ENCODE measurements at places on chromosomes 5 and 9. TPM values are rescaled to one million over a fixed set of nuclear protein-coding genes. Genes with fewer than 3 reads are reported as not detected.

The CPEB4 gene
- total RNA-seq, result 110 TPM

DNA sequence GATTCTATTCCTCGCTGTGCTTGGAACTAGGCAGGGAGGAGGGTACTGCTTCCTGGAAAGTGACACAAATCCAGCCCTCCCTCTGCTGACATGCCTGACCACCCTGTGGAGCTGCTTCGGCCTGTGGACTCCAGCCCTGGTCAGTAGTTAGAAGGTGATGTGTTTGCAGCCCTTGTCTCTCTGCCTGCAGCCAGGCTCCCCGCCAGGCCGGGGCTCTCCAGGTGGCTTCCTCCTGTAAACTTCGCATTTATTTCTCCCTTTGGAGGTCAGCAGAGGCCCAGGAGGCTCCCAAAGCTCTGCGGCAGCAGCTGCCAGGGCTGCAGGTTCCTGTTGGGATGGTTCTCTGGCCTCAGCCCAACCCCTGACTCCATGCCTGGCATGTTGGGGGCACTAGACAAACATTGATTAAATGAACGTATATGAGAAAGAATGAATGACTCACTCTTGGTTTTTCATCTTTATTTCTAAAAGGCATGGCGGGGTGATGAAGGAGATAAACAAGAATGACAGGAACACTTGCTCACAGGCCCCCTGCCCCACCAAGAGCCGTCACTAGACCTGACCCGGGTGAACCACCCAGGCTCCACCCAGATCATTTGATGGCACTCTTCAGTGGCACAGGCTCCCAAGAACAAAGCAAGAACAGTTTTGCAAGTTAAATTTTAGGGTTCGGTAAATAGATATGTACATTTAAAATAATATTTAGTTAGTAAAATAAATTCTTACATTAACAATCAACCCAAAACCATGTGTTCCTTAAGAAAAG lies 8.4 kb upstream of the IRX2 start:
- no peak for DNase-seq

GRCh38 chr9:129716091-129716490 lies 36.8 kb downstream of the PTGES start:
- DNase-seq, result no peak

GRCh38 chr5:169341556-169341955 lies 40.6 kb upstream of the SLIT3 start:
- no peak for DNase-seq

The IRX1 gene
- 25.4 TPM for total RNA-seq

DNA sequence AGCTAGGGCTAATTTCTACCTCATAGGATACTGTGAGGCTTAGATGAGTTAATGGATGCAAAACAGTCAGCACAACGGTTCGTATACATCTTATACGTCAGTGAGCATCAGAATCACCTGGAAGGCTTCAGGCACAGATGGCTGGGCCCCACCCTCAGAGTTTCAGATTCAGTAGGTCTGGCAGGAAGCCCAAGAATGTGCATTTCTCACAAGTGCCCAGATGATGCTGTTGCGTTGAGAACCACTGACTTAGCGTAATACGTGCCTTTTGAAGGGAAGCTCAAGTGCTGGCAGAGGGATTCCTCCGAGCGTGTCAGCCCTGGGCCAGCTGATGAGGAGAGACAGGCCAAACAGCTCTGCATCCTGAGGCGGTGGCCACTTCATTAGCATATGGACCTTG lies 117.1 kb upstream of the WWC1 start:
- DNase-seq, result no peak

GRCh38 chr5:30100929-30101328 lies 1092.6 kb upstream of the CDH6 start:
- no peak for DNase-seq

- no peak for DNase-seq
Observed at GRCh38 chr5:103522586-103522985, 40.0 kb downstream of the NUDT12 start.

The GNA14 gene
- 9.0 TPM for total RNA-seq

The TOR4A gene
- 0.91 TPM for total RNA-seq

GRCh38 chr9:88391921-88392320 lies 3.7 kb downstream of the SPIN1 start:
- no peak for DNase-seq

DNA sequence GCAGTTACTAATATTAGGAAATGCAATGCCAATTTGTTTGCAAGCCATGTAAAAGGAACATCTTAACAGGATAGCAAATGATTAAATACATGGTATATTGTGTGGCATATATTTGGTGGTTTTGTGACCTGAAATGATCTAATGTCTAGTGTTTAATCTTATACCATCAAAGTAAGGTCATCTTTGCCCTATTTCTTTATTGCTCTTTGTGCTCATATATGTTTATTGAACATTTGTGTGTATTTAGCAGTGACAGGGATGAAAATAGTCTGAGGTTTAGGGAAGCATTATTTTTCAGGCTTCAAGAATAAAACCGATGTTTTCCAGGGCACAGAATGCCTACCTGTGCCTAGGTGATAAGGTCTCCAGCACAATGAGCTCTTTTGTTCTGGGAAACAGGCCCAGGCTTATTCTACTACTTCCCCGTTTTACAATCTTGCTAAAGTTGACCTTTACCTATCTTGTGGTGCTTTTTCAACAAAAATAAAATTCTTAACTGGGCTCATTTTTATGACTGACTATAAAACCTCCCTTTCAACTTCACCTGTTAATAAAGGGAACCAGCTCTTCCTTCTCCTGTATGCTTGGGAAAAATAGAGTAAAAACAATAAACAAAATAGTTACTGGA lies 105.6 kb upstream of the ANKH start:
- DNase-seq, result no peak

The NREP gene
- total RNA-seq, result 717 TPM

- DNase-seq, result no peak
Observed at GRCh38 chr5:150345716-150346115, 11.8 kb upstream of the TCOF1 start.

The SLC4A9 gene
- 0.45 TPM for total RNA-seq

DNA sequence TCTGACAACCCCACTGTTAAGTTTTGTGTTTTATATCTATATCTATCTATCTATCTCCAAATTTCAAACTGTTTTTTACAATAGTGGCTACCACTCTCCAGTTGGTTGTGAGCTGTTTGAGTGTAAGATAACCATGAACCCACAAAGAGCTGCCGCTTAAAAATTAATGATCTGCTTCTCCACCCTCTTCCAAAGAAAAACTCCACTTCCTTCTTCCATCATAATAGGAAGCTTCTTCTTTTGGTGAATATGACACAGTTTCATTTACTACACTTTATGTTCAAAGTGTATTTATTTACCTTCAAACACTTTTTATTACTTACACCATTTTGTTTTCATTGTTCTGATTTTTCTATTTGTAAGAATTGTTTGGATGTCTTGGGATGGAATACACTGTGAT lies 37.9 kb downstream of the SPZ1 start:
- no peak for DNase-seq

The SGCD gene
- 10.5 TPM for total RNA-seq

The PFN3 gene
- total RNA-seq, result not detected

GRCh38 chr9:98990181-98990870 lies 46.6 kb downstream of the COL15A1 start:
- DNase-seq, result no peak

DNA sequence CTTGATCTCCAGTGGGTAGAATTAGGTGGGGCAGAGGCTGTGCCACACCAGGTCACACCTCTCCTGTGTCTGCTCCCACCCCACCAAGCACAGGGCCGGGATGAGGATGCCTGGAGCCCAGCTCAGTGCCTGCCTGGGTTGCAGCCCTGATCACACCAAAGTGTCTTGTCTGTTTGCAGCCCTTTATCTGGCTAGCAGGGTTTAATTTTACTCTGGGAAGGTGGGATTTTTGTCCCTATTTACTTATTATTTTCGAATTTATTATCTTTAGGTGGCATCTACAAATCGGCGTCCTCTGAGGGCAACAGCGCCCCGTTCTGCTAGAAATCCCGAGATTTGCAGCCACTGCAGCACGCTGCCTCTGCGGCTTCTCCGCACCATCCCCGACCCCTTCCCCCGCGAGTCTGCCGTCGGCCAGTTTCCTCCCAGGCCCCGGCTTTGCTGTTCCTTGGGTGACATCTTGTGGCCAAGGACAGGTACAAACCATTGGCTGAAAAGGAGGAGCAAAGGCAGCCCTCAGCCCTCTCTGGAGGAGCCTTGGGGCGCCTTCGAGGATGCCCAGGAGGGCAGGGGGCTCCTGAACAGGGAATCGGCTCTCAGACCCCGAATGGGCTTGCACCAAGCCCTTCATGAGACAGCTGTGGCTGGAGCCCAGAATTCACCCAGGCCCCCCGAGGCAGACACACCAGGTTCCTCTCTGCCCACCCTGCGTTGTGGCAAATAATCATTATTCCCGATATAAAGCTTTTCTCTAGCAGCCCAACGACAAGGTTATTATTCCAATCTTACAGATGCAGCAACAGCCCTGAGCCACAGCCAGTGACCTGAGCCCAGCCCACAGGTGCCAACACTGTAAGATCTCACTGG lies 113.0 kb downstream of the GAPVD1 start:
- DNase-seq, result peak; percentile 83

DNA sequence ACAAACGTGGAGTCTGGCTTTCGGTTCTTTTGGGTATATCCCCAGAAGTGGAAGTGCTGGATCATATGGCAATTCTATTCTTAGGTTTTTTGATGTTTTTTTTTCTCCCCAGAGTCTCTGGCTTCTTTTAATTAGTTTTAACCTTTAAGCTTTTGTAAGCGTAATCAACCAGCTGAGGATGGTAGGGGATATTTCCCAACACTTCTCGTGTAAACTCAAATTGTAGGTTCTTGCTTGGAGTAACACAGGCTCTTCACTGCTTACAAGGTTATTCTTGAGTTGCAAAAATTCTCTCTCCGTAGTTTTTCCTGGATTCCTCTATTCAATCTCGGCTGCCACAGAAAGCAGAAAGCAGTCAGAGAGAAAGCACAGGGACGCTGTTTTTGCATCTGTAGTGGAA lies 11.9 kb downstream of the LAMC3 start:
- no peak for DNase-seq

The FAM170A gene
- total RNA-seq, result not detected
